ENCODE measurements at places on chromosomes 16 and 17. TPM values are rescaled to one million over a fixed set of nuclear protein-coding genes. Genes with fewer than 3 reads are reported as not detected.

- no peak for DNase-seq
Observed at GRCh38 chr17:7079581-7080455, at the start of gene CLEC10A. Gene CLEC10A (minus strand): TSS chr17:7080251. CDS start chr17:7078812, 1,439 bp downstream.

GRCh38 chr17:10738521-10739258, 8.9 kb upstream of the TMEM220 start:
- no peak for DNase-seq

DNA sequence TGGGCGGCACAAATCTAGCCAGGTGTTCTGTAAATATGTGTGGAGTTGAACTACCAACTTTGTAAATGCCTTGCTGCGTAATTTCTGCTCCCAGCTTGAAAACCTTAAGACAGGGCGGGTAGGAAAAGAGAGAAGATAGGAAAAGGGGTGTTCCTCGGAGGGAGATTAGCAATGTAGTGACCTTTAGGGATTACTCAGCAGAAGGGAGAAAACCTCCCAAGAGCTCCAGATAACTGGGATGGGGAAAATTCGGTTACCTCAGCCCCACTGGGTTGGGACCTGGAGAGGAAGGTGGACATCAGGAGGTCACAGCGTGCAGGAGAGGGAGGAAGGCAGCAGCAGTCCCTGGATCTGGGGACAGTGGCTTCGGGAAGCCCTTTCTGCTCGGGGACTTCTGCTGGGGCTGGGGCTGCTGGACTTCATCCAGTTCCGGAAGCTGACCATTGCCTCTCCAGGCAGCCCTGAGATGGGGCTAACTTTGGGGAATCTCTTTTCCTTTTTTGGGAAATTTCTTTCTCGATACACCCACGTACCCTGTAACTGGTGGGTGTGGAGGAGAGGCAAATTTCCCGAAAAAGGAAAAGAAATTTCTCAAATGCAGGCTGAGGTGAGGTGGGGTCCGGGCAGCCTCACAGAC, 39.2 kb downstream of the MPRIP start:
- no peak for DNase-seq

DNA sequence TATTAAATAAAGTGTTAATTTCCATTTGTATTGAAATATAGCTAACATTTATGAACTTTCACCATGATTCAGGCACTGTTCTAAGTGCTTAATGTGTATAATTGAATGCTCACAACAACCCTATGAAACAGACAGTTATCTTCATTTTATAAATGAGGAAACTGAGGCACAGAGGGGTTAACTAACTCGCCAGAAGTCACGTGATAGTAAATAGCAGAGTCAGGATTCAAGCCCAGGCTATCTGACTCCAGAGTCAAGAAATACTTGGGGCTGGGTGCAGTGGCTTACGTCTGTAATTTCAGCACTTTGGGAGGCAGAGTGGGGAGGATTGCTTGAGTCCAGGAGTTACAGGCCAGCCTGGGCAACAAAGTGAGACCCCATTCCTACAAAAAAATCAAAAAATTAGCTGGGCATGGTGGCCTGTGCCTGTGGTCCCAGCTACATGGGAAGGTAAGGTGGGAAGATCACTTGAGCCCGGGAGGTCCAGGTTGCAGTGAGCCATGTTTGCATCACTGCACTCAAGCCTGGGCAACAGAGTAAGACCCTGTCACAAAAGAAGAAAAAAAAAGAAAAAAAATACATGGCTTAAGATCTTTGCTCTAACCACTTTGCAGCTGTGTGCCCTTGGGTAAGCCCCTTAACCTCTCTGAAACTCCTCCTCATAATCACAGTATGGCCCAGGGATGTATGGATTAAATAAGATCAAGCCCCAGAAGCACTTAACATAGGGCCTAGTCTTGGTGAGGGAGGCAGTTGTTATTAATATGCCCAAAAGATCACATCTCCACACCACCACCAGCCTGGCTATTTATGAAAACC, 29.0 kb downstream of the WSB1 start:
- DNase-seq = no peak

DNA sequence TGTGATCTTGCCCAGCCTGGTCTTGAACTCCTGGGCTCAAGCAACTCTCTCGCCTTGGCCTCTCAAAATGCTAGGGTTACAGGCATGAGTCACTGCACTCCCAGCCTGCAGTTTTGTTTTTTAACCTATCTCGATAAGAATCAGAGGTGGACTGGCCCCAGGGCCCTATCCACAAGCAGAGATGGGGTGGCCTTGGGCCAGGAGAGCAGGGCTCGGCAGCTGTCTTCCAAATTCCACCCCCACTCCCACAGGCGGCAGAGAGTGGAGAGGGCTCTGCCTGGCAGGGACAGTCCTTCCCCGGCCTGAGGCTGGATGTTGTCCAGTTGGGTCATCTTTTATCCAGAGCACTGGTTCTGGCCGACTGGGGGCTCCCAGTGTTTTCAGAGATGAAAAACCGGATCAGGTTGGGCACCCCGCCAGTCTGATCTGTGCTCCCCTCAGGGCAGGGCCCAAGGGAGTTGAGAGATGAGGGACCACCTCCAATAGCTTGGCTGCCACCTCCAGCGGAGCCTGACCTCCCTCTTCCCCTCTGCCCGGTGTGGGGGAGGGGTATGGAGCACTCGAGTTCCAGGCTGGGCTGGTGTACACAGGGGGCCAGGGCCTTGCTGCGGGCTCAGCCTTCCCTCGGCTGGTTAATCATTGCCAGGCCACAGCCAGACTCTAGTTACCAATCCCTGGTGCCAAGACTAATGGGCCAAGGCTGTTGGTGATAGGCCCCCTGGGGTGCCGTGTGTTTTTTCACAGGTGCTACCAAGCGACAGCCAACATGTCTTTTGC, 30.3 kb upstream of the MYO15B start:
- no peak for DNase-seq

- DNase-seq = no peak
Observed at GRCh38 chr16:56810954-56811353, 54.1 kb upstream of the SLC12A3 start.

DNA sequence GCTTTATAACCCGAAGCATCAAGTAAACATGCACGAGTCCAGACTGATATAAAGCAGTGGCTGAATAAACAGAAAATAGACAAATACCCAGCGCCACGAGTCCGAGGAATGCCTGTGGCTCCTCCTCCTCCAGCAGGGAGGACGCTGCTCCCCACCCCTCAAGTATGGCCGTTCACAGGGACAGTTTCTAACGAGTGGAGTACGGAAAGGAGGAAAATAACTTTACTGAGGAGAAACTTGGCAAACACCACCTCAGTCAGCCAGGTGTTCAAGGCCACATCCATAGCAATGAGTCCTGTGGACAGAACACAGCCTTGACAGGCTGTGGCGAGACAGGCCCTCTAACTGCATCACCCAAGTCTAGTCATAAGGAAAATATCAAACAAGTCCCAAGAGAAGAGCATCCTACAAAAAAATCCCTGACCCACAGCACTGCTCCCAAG, 9.2 kb downstream of the ZDHHC7 start:
- DNase-seq = no peak

- DNase-seq = no peak
Observed at GRCh38 chr16:70701036-70701435, 15.2 kb upstream of the MTSS2 start.

DNA sequence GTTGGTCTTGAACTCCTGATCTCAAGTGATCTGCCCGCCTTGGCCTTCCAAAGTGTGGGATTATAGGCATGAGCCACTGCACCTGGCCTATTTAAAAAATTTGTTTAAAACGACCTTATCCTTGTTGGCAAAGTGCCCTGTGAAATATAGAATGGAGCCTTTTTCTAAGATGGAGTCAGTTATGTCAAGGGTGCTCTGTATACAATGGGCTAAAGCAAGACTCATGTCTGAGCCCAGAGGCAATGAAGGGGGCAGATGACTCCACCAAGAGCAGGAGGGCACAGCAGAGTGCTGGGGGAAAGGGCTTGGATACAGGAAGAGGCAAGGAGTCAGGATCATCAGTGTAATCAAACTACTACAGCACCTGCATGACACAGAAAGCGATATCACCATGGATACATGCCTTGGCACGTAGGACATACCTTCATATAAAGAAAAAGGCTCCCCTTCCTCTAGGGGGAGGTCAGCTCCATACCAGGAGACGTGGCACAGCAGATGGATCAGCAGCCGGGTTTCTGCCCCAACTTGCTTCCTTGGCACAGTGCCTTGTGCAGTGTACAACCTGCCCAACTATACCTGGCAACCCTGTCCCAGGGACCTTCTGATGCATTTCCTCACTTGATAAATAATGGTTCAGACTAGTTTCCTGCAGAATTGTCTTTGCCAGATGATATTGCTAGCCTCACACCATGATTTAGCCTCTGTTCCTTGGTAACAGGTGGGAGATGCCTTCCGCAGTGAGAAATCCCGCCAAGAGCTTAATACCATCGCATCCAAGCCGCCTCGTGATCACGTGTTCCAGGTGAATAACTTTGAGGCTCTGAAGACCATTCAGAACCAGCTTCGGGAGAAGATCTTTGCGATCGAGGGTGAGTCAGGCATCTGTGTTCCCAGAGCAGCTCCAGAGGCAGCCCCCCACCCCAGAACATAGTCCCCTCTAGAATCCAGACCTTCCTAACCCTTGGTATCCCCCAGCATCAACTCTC, 15.3 kb downstream of the ITGAM start:
- DNase-seq = no peak

GRCh38 chr16:74950511-74950910, 34.4 kb downstream of the WDR59 start:
- DNase-seq = no peak

GRCh38 chr16:86045591-86045971, 146.6 kb downstream of the IRF8 start:
- no peak for DNase-seq

DNA sequence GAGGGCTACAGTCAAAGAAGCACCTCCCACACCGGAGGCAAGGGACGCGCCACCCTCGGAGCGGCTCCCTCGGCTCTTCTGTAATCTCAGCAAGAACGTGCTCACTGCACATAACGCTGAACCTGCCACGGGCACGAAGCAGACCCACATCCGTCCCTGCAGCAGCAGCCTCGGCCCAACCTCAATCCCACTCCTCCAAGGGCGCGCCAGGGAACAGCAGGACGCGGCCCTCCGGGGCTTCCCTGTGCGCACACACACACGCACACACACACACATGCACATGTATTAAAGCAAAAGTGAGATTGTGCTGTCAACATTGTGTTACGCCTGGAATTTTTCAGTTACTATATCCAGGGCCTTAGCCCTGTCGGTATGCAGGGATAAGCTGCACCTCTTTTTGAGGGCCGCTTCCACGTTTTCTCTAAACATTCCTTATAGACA, 54.0 kb downstream of the TBC1D16 start:
- DNase-seq = no peak

GRCh38 chr16:28259091-28259780, 33.1 kb upstream of the SBK1 start:
- no peak for DNase-seq

DNA sequence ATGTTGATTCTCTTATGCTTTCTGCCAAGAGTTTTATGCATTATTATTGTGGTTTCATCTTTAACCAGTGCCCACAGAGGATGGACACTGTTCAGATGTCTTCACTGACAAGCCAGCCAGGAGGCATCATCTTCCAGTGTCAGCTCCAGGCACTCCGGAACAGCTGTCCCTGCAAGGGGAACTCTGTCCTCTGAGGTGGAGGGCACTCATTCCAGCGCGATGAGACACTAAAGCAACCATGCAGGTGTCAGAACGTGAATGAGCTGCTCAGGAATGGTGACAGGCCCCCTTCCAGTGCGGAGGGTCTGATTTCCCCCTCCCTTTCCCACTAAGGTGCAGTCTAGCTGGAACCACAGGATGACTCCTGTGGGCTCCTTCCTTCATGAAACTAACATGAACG, 117.5 kb downstream of the NOG start:
- no peak for DNase-seq

GRCh38 chr17:27226611-27227230, 67.2 kb upstream of the WSB1 start:
- DNase-seq = no peak

- DNase-seq = no peak
Observed at GRCh38 chr16:24138575-24138974, 117.6 kb upstream of the CACNG3 start.

- no peak for DNase-seq
Observed at GRCh38 chr17:45581860-45582259, 91.3 kb upstream of the PLEKHM1 start.

The PSMD3 gene
- 60.9 TPM for total RNA-seq

The STAC2 gene
- total RNA-seq = 0.15 TPM

The AXIN2 gene
- total RNA-seq = 40.2 TPM

The CMTM2 gene
- not detected for total RNA-seq

The PRSS21 gene
- total RNA-seq = 2.4 TPM

The SNAI3 gene
- total RNA-seq = 8.3 TPM

The TBC1D3 gene
- total RNA-seq = not detected

The OTOP2 gene
- not detected for total RNA-seq

The HP gene
- not detected for total RNA-seq

The HIGD1B gene
- total RNA-seq = not detected
